ENCODE measurements at places on chromosomes 3 and 15. TPM values are rescaled to one million over a fixed set of nuclear protein-coding genes. Genes with fewer than 3 reads are reported as not detected.

ARHGEF3 gene
- 38.0 TPM for total RNA-seq

WNT5A gene
- total RNA-seq, result 0.42 TPM

ZNF80 gene
- total RNA-seq, result 1.2 TPM

ONECUT1 gene
- total RNA-seq, result 0.10 TPM

ROPN1B gene
- total RNA-seq, result 0.10 TPM

IL20RB gene
- total RNA-seq, result 0.94 TPM

PRICKLE2 gene
- 0.63 TPM for total RNA-seq
